Right hindlimb (tissue), 1 donor: ENCODE measurements at places on chromosomes 7 and 10.

GRCh38 chr7:137891016-137891655, 44.4 kb upstream of the DGKI start:
- no peak for DNase-seq

DNA sequence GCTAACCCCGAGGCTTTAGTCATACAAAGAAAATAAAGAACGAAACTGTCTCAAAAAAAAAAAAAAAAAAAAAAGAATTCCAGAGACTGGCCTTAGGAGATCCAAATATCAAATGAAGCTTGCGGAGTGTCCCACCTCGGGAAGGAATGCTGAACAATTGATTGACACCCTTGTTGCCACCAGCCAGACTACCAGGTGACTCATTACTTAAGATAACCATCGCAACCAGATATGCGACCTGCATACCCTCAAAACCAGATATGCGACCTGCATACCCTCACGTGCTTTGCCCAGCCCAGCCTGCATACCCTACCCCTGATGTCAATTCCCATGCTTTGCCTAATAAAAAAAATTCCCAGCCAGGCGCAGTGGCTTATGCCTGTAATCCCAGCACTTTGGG, 2.7 kb upstream of the PRKRIP1 start:
- no peak for DNase-seq

DNA sequence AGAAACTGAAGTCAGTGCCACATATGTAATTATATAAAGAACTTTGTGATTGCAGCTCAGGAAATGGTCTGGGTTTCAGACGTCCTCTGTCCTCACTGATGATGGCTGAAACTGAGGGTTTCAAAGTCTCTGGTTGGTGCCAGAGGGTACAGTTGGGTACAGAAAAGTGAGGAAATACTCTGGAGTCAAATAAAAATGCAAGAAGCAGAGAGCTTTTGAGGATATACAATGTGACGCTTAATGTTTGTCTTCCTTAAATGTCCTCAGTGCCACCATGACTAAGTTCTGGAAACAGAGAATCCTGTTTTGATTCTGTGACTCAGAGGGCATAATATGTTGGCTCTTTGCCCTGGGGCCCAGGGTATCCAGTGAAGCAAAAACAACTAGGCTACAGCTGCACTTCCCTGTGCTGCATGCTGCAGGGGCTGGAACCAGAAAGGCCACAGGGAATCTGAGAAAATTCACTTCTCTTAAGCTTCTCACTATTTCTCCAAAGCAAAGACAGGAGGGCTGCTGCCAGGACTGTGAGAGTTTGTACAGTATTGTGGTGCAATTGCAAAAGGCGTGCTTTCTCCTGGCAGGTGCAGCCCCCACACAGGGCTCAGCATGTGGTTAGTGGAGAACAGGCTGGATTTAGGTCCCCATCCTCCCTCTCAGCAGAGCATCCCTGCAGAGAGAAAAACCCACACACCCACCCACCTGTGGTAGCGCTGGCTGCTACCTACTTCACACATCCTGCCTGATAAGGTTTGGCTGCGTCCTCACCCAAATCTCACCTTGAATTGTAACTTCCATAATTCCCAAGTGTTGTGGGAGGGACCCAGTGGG, 169.5 kb upstream of the SVIL start:
- peak; percentile 64 for DNase-seq

DNA sequence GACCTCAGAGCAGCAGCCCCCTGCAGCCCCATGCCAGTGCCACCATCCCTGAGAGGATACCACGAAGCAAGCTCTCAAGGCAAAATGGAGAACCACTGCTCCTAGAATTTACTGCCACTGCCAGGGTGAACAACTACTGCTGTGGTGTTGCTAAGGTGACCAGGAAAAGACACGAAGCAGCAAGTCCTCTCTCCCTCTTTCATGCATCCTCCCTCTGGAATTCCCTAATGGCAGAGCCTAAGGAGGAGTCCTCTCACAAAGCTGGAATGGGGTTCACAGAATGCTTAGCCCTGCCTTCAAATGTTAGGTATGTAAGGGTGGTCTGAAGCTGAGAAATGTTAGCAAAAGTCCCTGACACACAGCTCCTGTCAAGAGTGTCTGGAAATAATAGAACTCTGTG, 35.8 kb upstream of the NPSR1 start:
- no peak for DNase-seq

DNA sequence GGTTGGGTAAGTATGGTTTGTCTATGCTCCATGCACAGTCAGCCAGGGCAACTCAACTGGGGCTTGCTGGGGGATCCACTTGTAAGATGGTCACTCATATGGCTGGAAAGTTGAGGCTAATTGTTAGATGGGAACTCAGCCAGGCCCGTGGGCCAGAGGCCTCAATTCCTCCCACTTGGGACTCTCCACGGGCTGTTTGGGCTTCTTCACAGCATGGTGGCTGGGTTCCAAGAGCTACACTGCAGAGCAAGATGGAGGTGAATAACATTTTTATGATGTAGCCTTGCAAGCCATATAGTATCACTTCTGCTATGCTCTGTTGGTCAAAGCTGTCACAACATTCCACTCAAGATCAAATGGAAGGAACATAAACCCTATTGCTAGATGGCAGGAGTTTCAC, 39.2 kb downstream of the ELMO1 start:
- no peak for DNase-seq

- no peak for DNase-seq
These were observed 17.9 kb downstream of the BCAP29 start for GRCh38 chr7:107597953-107598352.

GRCh38 chr7:31875424-31875823, 188.4 kb downstream of the PPP1R17 start:
- no peak for DNase-seq

DNA sequence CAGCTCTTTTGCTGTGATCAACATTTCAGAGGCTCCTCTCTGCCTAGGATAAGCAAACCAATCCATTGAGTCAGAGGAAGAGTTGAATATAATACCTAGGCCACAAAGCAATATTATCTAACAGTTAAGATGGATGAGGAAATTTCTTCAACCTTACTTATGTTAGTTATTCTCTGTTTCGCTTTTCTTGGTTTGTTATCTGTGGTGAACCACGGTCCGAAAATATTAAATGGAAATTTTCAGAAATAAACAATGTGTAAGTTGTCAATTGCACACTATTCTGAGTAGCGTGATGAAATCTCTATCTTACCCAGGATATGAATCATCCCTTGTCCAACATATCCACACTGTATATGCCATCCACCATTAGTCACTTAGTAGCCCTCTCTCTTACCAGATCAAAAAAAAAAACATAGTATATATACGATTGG, 1.5 kb upstream of the HTR7 start:
- DNase-seq: no peak

DNA sequence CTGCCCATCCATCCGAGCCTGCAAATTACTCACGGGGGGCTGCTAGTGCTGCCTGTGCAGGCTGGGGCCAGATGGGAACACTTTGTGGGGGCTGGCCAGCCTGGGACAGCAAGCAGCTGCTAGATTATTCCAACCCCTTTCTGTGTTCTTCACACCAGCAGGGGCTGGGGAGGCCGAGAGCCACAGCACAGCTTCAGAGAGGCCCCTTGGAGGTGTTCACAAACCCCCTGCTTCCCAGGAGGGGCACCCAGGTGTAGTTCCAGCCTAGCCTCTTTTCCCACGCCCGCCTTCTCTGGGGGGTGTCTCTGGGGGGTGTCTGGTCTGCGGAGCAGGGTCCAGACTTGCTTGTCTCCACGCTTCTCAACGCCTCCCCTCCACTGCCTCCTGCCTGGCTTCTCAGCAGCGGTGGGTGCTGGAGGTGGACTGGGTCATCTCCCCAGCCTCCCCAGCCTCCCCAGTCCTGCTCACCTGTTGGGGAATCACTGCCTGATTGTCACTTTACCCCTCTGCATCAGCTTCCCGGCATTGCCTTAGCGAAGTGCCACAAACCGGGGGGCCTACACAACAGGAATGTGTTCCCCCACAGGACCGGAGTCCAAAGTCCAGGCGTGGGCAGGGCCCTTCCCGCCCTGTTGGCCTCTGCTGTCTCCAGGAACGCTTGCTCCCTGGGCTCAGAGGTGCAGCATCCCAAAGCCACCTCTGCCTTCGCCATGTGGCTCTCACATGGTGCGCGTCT, 74.0 kb upstream of the EN2 start:
- DNase-seq: no peak
